ENCODE measurements at places on chromosomes 2 and 18.

- DNase-seq: peak; percentile 53
These were observed 448.1 kb downstream of the TSN start for GRCh38 chr2:122203523-122203922.

DNA sequence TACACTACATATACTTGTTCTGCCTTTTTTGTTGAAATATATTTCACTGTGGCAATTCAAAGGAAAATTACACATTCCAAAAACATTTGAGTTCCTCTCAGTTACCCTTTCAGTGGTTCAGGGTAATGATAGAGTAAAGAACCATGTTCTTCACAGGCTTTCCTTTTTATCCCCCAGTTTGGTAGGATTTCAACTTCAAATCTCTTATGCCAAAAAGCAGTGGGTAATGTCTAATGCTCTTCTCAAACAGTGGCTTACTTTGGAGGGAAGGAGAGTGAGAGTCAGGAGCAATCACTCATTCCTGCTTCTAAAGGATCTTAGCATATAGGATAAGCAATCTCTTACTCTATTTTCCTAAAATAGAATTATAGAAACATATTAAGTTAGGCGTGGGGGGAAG, 290.6 kb downstream of the ZEB2 start:
- no peak for DNase-seq

DNA sequence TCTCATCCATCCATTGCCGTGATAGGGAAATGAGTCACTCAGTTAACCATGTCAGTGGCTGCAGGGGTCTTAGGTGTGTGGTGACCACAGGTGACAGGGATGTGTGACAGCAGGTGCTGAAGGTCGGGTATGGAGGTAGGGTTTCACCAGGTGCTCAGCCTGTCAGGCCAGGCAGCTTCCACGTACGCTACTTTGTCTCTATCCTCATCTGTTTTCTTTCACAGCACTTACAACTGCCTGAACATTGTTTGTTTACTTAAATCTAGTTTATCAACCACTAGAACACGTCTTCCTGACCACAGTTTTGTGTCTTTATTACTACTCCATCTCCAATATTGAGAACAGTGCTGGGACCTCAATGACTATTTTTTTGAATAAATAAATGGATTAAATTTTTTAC, 11.4 kb upstream of the UXS1 start:
- no peak for DNase-seq

DNA sequence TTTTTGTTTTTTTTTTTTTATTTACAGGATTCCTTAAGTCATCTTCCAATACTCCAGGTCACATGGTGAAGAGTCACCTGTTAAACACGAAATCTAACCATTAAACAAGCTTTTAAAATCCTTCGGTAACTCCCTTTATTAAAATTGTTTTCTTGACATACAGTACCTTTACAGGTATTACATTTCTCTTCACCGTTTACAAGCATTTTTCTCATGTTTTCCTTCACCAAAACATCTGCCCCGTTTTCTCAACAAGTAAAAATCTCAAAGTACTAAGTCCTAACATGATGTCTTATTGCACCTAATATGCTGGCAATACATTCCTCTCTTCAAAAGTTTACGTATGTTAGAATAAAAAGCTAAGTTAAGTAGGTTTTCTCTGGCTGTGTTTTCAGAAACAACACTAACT, 1.1 kb downstream of the PUM2 start:
- no peak for DNase-seq

- DNase-seq: no peak
These were observed 29.4 kb upstream of the MCM6 start for GRCh38 chr2:135905679-135906078.

DNA sequence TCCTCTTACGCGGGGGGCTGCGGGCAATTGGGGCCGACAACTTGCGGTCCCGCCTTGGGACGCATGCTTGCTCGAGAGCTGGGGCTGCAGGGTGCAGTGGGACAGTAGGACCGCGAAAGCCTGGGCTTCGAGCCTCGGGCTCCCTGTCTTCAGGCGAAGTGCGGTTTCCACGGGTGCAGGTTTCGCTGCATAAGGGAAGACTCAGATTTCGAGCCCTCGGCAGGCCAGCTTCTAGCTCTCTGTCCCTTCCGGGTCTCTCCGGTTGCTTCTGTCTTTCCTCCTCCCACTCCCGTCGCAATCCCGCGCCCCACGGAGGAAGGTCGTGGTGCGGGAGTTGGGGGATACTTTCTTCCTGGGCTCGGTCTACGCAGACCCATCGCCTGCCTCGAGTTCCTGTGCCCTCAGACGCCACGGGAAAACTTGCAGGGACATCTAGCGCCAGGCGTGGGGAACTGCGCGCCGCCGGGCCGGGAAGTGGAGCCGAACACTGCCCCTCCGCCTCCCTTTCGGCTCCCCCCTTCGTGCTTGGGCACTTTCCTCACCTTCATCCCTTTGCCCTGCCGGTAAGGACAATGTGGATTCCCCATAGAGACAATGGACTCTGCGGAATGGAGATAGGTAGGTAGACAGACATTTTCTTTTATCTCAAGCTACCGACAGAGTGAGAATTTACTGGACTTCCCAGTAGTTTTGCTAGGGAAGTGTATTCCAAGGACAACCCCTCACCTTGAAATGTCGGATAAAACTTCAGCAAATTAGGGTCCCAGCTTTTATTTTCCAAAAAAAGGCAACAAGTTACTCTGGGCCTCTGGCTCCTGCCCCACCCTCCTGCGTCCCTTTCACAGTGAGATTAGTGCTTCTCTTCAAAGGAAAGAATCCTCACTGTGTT, 4.2 kb upstream of the HOXD13 start:
- DNase-seq: peak; percentile 75

DNA sequence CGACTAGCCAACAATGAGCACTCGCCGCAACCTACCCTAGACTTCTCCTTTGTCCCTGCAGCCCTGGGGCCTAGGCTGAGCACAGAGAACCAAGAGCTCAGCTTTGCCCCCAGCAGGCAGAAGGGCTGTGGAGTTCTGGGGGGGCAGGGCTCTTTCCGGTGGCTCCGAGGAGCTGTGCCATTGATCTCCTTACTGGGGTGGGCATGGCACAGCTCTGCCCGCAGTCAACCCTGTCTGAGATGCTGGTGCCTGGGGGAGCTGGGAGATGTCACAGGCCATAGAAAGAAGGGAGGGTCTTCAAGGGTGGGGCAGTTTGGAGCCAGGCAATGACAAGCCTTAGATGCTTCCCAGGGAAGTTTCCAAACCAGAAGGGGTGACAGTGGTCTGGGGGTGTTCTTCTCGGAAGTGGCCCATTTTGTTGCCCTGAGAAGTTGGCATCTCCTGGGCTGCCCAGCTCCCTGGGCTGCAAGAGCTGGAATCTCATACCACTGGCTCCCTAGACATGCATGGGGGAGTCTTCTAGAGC, 14.1 kb upstream of the GPR55 start:
- no peak for DNase-seq

DNA sequence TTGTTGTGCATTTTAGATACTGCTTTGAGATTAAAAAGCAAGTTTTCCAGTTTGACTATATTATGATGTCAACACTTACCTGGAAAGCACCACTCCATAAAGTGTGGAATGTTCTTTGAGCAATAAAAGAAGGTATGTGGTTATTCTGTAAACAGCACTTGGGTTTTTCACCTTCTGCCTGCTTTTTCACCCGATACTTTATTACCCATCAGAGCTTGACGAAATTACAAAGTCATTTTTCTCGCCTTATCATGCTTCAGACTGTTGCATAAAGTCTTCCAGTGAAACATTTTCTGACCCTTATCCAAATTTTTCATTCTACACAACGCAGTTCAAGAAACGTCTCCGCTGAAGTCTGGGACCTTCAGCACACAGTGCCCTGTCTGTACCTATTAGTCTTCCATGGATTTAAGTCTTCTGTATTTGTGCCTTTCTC, 25.2 kb downstream of the CAB39 start:
- no peak for DNase-seq

DNA sequence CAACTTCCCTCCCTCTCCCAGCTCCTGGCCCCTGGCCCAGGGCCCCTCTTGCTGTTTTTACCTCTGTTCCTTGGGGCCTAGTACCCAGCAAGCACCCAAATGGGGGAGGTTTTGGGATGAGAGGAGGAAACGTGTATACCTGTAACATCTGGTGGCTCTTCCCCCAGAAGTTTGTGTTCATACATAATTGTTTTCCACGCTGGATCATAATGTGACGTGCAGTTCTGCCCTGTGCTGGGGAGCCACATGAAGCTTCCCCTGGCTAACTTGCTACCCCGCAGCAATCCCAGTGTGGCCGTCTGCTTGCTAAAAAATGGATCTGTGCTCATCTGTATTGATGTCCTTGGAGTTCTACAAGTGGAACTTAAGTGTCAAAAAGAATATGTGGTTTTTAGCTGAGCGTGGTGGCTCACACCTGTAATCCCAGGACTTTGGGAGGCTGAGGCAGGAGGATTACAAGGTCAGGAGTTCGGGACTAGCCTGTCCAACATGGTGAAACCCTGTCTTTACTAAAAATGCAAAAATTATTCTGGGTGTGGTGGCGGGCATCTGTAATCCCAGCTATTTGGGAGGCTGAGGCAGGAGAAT, 36.5 kb downstream of the ANO7 start:
- no peak for DNase-seq

- DNase-seq: no peak
These were observed 236.9 kb downstream of the BCL11A start for GRCh38 chr2:60316381-60317033.

- DNase-seq: no peak
These were observed 130.6 kb downstream of the NXPH2 start for GRCh38 chr2:138649571-138649970.

DNA sequence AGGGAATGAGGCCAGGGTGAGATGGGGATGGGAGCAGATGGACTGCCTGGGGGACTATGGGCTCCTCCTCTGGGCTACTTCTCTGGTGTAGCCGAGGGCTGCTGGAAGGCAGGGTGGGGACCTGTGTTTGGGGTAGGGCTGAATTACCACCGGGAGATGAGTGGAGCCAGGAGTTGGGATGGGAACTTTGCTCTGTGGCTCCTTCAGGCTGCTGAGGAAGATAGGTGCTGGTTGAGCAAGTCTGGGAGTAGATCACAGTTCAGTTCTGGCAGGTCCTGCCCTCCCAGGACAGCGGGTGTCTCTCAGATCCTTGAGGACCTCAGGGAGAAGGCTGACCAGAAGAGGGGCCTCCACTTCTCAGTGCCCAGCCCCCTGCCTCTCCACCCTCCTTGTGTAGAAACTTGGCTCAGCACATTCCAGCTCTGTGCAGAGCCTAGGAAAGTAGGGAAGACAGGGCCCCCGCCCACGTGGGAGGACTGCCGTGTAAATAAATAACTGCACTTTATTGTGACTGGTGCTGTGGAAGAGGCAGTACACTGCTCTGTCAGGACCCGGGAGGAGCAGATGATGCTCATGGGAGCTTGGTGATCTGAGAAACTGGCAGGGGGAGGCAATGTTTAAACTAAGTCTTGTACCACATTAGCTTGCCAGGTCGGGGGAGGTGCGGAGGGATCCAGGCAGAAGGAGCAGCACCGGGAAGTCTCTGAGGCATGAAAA, 15.3 kb downstream of the TET3 start:
- no peak for DNase-seq

- DNase-seq: no peak
These were observed 231.1 kb downstream of the MREG start for GRCh38 chr2:215782295-215782694.

GRCh38 chr2:46615555-46615954, 136.2 kb downstream of the TMEM247 start:
- no peak for DNase-seq

DNA sequence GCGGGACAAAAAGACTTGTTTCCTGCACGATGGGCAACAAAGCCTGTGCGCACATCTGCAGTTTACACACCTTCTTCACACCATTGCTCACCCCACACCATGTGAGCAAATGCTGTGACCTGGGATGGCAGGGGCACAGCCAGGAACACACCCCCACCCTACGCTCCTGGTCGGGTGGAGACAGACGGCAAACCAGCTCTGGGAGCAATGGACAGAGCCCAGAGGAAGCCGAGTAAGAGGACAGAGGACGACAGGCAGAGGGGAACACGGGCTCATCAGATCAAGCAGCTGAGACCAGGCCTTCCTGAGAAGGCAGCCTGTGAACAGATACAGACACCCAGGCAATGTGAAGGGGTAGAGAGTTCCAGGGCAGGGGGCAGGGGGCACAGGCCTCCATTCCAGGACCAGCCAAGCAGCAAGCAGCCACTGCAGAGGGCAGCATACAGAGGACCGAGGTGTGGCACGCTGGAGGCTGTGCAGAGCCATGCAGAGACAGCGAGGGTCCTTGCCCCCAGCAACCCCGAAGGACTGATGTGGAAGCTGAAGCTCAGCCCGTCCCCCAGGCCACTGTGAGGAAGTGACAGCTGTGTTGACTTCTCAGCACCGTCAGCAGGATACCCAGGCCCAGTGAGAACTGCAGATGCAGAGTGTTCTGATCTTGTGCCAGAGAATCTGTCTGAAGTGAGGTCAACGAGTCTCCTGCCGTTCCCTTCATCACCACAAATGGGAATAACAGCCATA, 46.2 kb downstream of the PARD6G start:
- DNase-seq: no peak

GRCh38 chr2:227889336-227889735, 17.9 kb downstream of the DAW1 start:
- DNase-seq: no peak

GRCh38 chr2:64212346-64212745, 68.1 kb upstream of the PELI1 start:
- no peak for DNase-seq

GRCh38 chr2:233446606-233447305, 92.5 kb downstream of the DGKD start:
- DNase-seq: no peak

GRCh38 chr2:177852389-177852788, 220.2 kb downstream of the PDE11A start:
- DNase-seq: no peak

GRCh38 chr18:25494888-25495287, 142.9 kb upstream of the ZNF521 start:
- no peak for DNase-seq

DNA sequence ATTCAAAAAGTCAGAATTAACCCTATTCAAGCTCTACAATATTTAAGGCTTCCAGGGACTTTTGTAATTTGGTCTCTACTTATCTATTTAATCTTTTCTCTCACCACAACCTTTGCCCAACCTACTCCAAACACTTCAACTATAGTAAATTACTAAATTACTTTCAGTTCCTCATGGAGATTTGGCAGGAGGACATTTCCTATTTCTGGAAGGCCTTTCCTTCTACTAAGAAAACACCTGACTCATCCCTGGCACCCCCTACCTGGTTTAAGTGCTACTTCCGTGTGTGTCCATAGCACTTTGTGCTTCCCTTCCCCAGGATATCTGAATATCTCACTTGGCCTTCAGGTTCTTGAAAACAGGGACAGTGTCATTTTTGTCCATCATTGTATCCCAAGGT, 96.3 kb downstream of the UPP2 start:
- no peak for DNase-seq

GRCh38 chr18:13726972-13727331, 479 bp downstream of the RNMT start:
- peak; percentile 25 for DNase-seq

DNA sequence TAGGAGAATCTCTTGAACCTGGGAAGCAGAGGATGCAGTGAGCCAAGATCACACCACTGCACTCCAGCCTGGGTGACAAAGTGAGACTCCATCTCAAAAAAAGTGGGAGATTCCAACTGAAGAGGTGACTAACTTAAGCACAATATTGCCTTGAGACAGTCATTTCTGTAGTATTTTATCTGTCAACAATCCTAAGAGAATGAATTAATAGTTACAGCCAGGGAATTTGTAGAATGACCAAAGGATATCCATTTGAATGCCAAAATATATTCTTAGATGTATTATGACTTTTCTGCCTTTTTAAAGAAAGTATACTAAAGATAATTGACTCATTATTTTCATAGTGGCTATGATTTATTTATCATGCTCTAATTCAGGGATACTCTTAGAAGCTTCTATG, 40.7 kb upstream of the CCDC150 start:
- no peak for DNase-seq

GRCh38 chr2:236895497-236895896, 190.2 kb upstream of the COPS8 start:
- no peak for DNase-seq

Measured in NCI-H748 treated with DMSO at 0.1 percent for 48 hours (cell line).